Heart left ventricle (tissue), 16 donors: ENCODE measurements at places on chromosomes 11 and 22. TPM values are rescaled to one million over a fixed set of nuclear protein-coding genes. Genes with fewer than 3 reads are reported as not detected.
A peak's percentile ranks its signal among the peaks of the same experiment; 100 is the strongest.

Gene NXPE1
- not detected for total RNA-seq

Gene PHRF1
- total RNA-seq: 11.6 TPM

Gene TRIM66
- total RNA-seq: 6.5 TPM

Gene CREB3L1
- total RNA-seq: 15.5 TPM

GRCh38 chr11:48172818-48173609 is 43.6 kb upstream of the OR4B1 start:
- peak overlapping the region; percentile 61 for H3K27ac ChIP-seq
- H3K36me3 ChIP-seq: no peaks in the 10 kb centered on the region
- peaks cover 46% of the 10 kb centered on the region for H3K4me1 ChIP-seq
- no peak overlapping the region for H3K4me3 ChIP-seq
- no peaks in the 10 kb centered on the region for H3K27me3 ChIP-seq
- peak; percentile 69 for DNase-seq

DNA sequence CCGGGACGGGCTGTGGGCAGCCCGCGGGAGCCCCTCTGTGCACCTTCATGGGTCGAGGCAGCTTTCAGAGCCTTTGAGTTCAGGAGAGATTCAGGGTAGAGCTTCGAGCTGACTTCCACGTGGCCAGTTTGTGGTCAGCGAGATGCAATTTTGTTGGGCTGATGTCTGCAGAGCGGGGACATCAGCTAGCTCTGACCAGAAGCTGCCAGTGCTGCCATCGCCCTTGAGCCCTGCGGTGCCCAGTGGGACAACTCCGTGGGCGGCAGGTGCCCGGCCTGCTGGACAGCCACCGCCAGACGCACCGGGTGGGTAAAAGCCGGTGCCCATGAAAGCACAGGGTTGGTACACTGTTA is 719 bp downstream of the TALDO1 start:
- peak overlapping the region; percentile 100 for H3K4me3 ChIP-seq
- H3K27ac ChIP-seq: peak overlapping the region; percentile 92
- peaks cover 8% of the 10 kb centered on the region for H3K4me1 ChIP-seq
- H3K27me3 ChIP-seq: no peaks in the 10 kb centered on the region

GRCh38 chr11:12211331-12212065 is 101.1 kb downstream of the MICAL2 start:
- H3K27me3 ChIP-seq: no peaks in the 10 kb centered on the region
- no peaks in the 10 kb centered on the region for H3K4me1 ChIP-seq
- H3K4me3 ChIP-seq: no peak overlapping the region
- H3K27ac ChIP-seq: no peak overlapping the region

GRCh38 chr11:120869516-120870011 is 154.3 kb upstream of the TBCEL start:
- DNase-seq: no peak
- H3K27ac ChIP-seq: no peak overlapping the region
- no peaks in the 10 kb centered on the region for H3K4me1 ChIP-seq
- no peaks in the 10 kb centered on the region for H3K36me3 ChIP-seq
- no peak overlapping the region for H3K4me3 ChIP-seq
- H3K27me3 ChIP-seq: no peaks in the 10 kb centered on the region

- H3K4me3 ChIP-seq: no peak overlapping the region
- H3K27ac ChIP-seq: no peak overlapping the region
- peaks cover 74% of the 10 kb centered on the region for H3K4me1 ChIP-seq
- no peak for DNase-seq
- H3K36me3 ChIP-seq: no peaks in the 10 kb centered on the region
- H3K27me3 ChIP-seq: no peaks in the 10 kb centered on the region
Observed at GRCh38 chr11:11513422-11513821, 108.4 kb downstream of the GALNT18 start.

- DNase-seq: no peak
- H3K4me1 ChIP-seq: no peaks in the 10 kb centered on the region
- H3K27me3 ChIP-seq: no peaks in the 10 kb centered on the region
- H3K4me3 ChIP-seq: no peak overlapping the region
- H3K27ac ChIP-seq: no peak overlapping the region
- H3K36me3 ChIP-seq: no peaks in the 10 kb centered on the region
Observed at GRCh38 chr11:112394304-112394703, 133.6 kb upstream of the PLET1 start.

GRCh38 chr11:66314561-66315497 is 2.0 kb downstream of the CD248 start:
- peak; percentile 57 for DNase-seq
- peak overlapping the region; percentile 54 for H3K4me3 ChIP-seq
- no peaks in the 10 kb centered on the region for H3K27me3 ChIP-seq
- peak overlapping the region; percentile 92 for H3K27ac ChIP-seq
- H3K36me3 ChIP-seq: no peaks in the 10 kb centered on the region

DNA sequence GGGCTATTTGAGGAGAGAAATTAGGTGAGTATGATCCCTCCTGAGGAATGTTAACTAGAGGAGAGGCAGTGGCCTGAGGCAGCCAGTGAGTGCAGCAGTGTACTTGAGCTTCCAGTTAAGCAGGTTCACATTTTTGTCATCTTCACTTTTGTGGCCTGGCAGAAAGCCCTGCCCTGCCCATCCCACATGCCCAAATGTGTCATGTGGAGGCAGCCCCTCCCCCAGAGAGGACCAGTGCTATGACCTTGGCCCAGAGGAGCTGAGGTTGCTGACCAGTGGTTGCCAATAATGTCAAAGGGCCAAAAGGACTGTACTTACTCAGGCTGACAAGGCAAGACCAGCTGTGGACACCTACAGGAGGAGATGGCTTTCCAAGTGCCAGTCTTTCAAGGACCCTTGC is 17.6 kb upstream of the GRK2 start:
- peaks cover 82% of the 10 kb centered on the region for H3K36me3 ChIP-seq
- H3K4me1 ChIP-seq: peaks cover 21% of the 10 kb centered on the region
- H3K27me3 ChIP-seq: no peaks in the 10 kb centered on the region
- no peak overlapping the region for H3K4me3 ChIP-seq

DNA sequence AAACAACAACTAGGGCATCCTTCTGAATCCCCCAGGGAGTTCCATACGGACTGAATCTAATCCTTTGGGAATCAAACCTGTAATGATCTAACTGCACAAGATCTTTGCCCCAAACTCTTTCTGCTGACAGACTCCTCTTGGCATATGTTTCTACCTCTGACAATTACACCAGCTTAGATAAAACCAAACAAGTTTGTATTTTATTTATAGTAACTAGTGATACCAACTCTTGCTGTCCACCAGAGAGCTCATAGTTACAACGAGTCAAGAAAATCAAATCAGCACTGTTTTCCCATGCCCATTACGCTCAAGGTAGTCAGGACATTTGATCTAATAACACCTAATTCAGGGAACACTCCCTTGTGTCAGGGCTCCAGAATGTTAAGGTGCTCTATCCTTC is 972.0 kb downstream of the NTM start:
- H3K36me3 ChIP-seq: no peaks in the 10 kb centered on the region
- H3K27me3 ChIP-seq: no peaks in the 10 kb centered on the region
- no peak overlapping the region for H3K27ac ChIP-seq

GRCh38 chr11:107592813-107593212 is 1.9 kb downstream of the ELMOD1 start:
- H3K27me3 ChIP-seq: peaks cover 4% of the 10 kb centered on the region
- no peaks in the 10 kb centered on the region for H3K36me3 ChIP-seq
- H3K27ac ChIP-seq: no peak overlapping the region
- H3K4me3 ChIP-seq: no peak overlapping the region

DNA sequence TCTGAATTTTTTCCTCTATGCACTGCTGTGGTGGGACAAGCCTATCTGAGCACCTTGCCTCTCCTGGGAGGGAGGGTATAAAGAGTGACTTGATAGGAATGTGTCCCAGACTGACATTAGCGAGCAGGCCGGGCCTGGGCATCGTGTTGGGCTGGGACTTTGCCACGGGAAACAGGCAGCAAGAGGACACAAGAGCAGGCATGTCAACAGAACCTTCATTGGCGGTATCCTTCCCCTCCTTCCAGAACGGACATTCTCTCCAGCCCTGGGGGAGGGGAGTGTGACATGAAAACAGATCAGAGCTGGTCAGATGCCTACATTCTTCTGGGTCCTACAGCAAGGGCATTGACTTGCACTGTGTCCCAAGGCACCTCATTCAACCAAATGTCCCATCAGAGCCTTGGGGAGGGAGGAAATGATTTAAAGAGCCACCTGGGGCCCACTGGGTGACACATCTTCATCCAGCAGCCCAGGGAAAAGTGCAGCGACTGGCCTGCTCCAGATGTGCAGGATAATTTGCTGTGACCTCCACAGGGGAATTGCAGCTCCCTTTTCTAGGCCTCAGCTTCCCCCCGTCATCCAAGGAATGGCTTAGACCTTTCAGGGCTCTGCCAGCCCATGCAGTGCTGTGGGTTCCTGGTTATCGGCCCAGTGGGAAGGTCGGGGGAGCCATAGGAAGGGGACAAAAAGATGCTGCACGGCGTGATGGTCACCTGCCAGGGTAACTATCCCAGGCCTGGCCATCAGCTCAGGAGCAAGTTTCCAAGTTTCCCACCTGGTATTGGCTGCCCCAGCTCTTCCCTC is 21.8 kb upstream of the UVRAG start:
- H3K4me3 ChIP-seq: no peak overlapping the region
- peaks cover 26% of the 10 kb centered on the region for H3K4me1 ChIP-seq
- peak overlapping the region; percentile 48 for H3K27ac ChIP-seq
- peak; percentile 50 for DNase-seq

DNA sequence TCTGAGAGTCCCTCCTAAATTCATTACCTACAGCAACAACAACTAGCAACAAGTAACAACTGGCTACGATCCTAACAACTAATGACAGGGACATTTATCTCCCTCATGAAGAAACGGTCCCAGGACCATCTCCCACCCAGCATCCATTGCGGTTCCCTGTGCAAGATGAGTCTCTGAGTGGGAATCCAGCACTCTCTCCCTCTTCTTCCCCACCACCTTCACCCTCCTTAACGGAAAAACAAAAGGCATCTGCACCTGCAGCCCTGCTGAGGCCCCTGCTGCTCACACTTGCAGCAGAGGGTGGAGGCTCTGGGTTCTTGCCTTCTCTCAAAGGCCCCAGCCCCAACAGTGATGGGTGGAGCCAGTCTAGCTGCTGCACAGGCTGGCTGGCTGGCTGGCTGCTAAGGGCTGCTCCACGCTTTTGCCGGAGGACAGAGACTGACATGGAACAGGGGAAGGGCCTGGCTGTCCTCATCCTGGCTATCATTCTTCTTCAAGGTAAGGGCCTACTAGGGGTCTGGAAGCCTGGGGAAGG is at the start of gene CD3G:
CD3G (plus strand) TSS at position 364 of the 535 bp plus-strand sequence; CDS start at position 444, 80 bp downstream.
- H3K4me3 ChIP-seq: no peak within 1 kb of the TSS
- no peaks in the 10 kb centered on the region for H3K4me1 ChIP-seq
- DNase-seq: no peak
- H3K36me3 ChIP-seq: peaks cover 4% of the 10 kb centered on the region
- H3K27me3 ChIP-seq: peaks cover 3% of the 10 kb centered on the region

GRCh38 chr22:33542153-33542552 is 378.1 kb downstream of the LARGE1 start:
- H3K27me3 ChIP-seq: no peaks in the 10 kb centered on the region
- H3K36me3 ChIP-seq: no peaks in the 10 kb centered on the region
- no peak overlapping the region for H3K27ac ChIP-seq
- no peak overlapping the region for H3K4me3 ChIP-seq

- peaks cover 19% of the 10 kb centered on the region for H3K4me1 ChIP-seq
- peaks cover 8% of the 10 kb centered on the region for H3K27me3 ChIP-seq
- H3K27ac ChIP-seq: no peak overlapping the region
- H3K4me3 ChIP-seq: no peak overlapping the region
- no peaks in the 10 kb centered on the region for H3K36me3 ChIP-seq
- no peak for DNase-seq
Observed at GRCh38 chr22:44184006-44184405, 3.3 kb downstream of the PARVG start.

DNA sequence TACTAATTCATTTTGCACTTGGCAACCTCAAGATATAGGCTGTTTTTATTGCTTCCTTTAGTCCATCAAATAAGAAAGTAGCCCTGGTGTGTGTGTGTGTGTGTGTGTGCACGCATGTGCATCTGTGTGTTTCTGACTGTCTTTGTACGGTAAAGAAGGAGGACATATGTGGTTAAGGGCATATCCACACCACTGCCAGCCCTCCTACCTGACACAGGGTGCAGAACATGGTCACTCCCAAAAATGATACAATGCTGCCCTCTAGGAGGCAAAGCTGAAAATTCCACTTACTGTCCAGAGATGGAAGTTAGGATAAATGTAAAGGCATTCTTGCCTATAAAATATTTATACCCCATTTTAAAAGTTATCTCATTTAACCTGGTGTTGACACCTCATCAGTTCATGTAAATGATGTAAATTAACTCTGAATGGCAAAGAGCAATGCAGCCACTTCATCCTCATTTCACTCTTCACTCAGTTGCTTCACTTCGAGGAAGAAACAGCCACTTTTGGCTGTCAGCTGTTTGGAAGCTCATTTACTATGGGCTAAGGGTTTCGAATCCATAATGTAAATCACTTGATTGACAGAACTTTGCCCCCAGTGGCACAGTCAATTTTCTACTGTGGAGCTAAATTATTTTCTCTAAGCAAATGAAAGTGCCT is 83.1 kb upstream of the MTNR1B start:
- no peaks in the 10 kb centered on the region for H3K4me1 ChIP-seq
- H3K27ac ChIP-seq: no peak overlapping the region
- H3K4me3 ChIP-seq: no peak overlapping the region
- H3K27me3 ChIP-seq: no peaks in the 10 kb centered on the region

DNA sequence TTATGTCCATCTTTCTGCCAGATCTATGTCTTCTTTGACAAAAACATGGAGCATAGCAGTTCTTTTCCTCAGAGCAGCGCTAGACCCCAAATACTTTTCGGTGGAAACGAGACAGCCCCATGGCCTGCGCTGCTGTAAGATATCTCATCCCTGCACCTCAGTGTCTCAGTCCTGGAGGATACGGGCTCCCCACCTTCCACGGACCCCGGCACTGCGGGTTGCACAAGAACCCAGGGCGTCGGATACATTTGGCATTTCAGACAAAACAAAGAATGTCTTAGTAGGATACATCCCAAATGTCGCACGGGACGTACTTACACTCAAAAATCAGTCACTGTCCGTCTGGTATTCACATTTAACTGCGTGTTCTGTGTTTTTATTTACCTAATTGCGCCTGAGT is 9.9 kb upstream of the GAL start:
- no peak for DNase-seq
- no peak overlapping the region for H3K4me3 ChIP-seq
- no peak overlapping the region for H3K27ac ChIP-seq
- no peaks in the 10 kb centered on the region for H3K36me3 ChIP-seq
- H3K27me3 ChIP-seq: no peaks in the 10 kb centered on the region

DNA sequence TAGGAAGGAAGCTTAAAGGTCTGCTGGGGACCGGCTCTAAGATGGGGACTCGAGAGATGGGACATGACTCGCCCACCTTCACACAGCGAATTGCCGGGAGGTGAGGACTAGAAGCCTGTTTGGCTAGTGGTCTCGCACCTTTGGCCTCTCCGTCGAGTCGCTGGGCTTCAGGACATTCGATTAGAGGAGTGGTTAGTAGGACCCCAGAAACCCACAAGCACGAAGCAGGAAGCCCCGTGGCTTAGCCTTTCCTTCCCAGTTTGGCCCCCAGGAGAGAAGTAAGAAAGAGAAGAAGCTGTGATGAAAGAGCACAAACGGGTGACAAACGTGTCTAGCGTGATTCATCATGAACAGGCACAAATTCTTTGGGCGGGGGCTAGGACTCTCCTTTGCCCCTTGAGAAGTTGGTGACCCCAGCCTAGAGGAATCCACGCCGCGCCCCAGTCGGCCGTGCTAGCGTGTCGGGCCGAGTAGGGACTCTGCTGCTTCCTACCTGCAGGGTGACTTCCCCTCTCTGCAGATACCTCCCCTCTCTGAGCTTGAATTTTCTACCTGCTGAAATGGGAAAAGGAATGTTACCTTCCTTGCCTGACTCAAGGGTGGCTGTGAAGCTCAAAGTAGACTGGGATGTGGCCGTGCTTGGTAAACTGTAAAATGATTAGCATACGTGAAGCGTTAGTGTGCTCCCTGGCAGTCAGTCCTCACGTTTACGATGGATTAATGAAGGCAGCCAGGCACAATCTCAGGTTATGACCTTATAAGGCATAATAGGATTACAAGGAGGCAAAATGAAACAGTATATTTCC is 1.1 kb upstream of the ADM start:
- H3K4me1 ChIP-seq: peaks cover 5% of the 10 kb centered on the region
- H3K27ac ChIP-seq: peak overlapping the region; percentile 82
- DNase-seq: no peak
- peak overlapping the region; percentile 68 for H3K4me3 ChIP-seq
- no peaks in the 10 kb centered on the region for H3K27me3 ChIP-seq
